Fibroblast of skin of abdomen (primary cell): ENCODE measurements at places on chromosomes 16 and 17.

DNA sequence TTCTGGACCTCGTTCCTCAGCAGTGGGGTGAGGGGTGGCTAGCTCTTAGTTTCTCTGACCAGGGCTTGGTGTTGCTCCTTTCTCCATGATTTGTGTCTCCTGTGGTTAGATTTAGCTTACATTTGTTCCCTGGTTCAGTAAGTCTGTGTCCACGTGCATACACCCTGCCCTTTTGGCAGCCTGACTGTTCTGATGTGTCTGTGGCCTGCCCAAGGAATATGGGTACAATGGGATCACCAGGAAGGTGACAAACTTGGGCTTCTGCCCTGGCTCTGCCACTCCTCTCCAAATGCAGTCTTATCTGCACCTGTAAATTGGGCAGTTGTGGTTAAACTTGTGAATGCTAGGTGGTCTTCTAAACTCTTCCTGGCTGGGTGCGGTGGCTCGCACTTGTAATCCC lies 17.5 kb downstream of the ALKBH5 start:
- no peak for DNase-seq

GRCh38 chr16:62967163-62967562 lies 930.9 kb upstream of the CDH8 start:
- DNase-seq, result no peak

DNA sequence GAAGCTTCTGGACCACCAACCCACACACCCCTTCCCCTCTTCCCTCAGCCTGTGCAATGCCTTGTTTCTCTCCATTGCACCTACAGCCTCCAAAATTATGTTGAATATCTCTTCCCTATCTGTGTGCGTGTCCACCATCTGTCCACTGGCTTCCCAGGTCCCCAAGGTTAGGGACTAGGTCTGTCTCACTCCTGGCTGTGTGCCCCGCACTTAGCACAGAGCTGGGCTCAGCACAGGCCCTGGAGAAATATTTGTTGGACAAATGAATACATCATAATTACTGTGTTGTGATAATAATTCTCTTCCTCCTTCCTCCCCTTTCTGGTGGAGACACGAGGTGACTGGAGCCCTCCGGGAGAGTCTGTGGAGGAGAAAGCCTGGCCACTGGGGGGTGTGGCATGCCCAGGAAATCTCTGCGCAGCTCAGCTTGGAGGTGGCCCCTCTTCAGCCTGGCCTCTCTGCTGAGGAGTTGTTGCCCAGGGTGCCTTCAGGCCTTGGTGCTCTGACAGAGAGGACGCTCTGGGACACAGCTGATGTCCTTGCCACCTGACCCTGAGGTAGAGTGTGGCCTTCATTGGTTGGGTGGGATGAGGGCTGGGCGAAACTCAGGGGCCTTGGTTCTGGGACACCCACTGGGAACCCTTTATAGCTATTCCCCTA lies 3.3 kb upstream of the BRD7 start:
- peak; percentile 36 for DNase-seq

- DNase-seq, result no peak
These were observed 110.8 kb upstream of the DNAH9 start for GRCh38 chr17:11487469-11487868.

DNA sequence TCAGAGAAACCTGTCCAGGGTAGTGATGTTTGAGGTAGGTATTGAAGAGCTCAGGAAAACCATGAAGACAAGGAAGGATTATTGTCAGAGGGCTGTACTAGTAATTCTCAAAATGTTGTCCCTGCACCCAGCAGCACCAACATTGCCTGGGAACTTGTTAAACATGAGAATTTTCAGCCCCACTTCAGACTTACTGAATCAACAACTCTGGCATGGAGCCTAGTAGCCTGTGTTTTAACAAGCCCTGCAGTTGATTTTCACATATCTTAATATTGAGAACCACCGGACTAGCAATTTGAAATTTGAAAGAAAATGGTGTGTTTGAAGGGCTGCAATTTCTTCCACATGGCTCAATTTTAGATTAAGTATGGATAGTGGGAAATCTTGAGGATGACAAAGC lies 2.8 kb upstream of the KIF2B start:
- no peak for DNase-seq

DNA sequence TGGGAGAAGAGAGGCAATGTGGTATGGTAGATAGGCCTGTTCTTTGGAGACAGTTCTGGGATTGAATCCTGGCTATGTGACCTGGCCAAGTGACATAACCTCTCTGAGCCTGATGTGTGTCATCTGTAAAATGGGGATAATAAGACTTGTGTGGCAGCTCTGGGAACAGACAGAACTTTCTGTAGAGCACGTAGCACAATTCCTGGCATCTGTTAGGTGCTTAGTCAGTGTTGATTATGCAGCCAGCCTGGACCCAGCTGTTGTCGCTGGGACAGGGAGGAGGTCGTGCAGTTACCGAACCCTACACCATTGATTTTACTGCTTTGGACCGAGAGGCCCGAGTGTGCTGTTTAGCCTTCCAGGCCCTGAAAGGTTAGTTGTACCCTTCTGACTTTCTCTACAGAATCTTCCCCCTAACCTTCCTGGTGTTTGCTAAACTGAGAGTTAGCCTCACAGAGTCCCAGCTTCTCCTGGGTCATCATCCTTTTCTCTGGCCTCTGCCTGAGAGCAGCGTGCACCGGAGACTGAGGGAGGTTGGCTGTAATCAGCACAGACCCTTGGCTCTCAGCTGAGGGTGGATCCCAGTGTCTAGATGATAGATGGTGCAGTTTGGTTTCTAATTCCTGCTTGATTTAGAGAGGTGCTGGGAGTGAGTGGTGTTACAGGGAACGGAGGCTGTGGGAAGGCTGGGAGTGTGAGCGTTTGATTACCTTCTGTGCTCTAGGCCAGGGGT lies 31.9 kb downstream of the MSI2 start:
- DNase-seq, result no peak

DNA sequence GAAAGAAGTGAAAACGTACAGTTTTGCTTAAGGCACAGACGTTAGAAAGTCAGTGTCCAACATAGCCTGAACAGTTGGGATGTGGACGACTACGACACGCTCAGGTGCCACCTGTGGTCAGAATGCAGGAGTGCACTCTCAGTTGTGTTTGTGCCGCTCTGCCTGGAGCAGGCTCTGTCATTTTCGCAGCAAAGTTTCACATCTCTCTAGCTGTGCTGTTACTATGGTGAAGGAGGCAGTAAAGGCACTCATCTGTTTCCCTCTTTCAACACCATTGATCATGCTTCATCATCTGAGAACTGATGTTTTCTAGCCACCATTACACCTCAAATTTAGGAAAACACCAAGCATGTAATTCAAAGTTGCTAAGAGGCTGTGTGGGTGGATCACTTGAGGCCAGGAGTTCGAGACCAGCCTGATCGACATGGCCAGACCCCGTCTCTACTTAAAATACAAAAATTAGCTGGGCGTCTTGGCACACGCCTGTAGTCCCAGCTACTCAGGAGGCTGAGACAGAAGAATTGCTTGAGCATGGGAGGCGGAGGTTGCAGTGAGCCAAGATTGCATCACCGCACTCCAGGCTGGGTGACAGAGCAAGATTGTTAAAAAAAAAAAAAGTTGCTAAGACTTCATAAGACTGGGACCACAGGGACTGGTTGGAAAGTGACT lies 44.9 kb upstream of the DNAJA2 start:
- DNase-seq, result no peak

GRCh38 chr16:29702269-29702668 lies 23.3 kb downstream of the QPRT start:
- DNase-seq, result peak; percentile 31

DNA sequence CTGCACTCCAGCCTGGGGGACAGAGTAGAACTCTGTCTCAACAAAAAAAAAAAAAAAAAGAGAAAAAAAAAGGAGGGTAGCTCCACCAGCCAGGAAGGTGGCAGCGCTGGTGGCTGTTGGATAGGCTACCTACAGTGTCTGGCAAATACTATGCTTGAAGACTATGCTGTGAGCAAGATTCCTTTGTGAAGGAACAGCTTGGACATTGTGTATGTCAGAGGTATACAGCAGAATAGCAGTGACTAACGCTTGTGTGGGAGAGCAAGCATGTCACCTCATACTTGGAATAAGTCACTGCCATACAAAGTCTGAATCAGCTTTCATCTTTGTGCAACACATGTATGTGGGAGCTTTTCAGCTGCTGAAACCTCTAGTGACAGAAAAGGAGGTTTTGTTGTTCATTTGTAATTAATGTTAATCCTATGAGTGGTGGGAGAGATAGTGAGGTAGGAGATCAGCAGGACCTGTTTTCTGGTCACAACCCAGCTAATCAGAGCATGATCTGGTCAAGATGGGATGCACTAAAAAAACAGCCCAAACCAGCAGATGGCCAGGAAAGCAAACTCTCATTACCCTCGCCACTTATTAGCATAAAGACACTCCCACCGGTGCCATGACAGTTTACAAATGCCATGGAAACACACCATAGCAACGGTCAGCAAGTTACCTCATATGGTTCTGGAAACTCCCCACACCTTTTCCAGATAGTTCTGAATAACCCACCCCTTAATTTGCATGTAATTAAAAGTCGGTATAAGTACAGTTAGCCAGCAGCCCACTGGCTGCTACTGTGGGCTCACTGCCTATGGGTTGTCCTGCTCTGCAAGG lies 6.8 kb upstream of the ITGAD start:
- peak; percentile 8 for DNase-seq

DNA sequence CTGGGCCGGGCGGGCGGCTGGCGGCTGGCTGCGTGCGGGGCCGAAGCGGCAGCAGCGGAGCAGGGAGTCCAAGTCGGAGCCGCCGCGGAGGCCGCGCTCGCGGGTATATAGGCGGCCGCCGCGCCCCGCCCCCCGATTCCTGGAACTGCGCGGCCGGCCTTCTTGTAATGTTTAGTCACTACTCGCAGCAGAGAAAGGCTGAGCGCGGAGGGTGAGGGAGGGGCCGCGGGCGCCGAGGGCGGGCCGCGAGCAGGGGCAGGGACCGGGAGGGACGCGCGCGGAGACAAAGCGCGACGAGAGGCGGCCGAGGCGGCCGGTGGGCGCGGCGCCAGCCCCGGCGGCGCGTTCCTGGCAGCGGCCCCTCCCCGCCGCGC lies at the start of gene SOCS3:
Gene SOCS3, minus strand, starts transcription at position 81 of the 374 bp plus-strand sequence. CDS start 982 bp downstream, outside the sequence.
- DNase-seq, result peak; percentile 98

DNA sequence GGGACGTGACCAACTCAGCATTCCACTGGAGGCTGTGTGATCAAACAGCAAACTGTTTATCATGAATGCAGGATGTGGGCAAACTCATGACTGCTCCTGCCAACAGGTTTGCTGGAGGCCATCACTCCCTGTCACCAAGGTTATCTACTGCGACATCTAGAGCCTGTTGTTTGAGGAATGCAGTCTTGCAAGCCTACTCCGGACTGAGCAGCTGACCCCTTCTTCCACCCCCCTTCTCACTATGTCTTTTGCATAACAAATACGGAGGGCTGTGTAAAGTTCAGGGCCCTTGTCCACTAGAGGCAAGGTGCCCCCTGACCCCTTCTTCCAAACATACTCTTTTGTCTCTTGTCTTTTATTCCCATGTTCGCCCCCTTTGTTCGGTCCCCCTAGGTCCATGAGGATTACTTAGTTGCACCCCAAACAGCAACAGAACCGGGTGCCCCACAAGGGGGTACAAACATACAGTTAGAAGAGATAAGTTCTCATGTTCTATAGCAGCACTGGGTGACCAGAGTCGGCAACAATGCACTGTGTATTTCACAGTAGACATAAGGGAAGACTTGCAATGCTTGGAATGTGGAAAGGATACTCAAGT lies 28.7 kb downstream of the MEAK7 start:
- no peak for DNase-seq

DNA sequence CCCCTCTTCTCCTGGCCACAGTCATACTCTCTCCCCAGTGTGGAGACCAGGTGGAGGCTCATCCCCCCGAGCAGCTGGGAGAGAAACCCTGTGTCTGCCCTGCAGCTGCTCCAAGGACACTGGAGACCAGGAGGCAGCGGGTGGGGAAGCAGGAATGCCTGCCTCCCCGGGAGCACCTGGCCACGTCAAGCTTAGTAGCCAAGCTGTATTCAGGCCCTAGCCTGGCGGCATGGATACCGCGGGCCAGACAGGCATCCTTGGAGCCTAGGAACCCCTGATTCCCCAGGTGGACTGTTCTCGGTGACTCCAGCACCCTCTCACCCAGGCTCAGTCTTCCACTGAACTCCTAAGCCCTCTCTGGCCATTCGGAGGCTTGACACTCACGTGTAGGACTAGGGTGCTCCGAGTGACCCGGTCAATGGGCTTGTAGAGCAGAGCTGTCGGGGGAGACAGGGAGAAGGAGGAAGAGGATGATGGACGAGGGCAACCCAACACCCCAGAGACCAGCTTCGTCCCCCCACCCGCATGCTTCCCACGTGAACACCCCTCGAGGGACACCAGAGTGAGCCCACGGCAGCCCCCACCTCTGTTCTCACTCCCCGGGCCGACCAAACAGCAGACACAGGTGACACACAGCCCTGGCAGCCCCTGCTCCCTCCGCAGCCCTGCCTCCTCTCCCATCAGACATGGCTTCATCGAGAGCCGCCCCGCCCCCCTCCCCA lies 76.5 kb downstream of the TIMM22 start:
- no peak for DNase-seq

DNA sequence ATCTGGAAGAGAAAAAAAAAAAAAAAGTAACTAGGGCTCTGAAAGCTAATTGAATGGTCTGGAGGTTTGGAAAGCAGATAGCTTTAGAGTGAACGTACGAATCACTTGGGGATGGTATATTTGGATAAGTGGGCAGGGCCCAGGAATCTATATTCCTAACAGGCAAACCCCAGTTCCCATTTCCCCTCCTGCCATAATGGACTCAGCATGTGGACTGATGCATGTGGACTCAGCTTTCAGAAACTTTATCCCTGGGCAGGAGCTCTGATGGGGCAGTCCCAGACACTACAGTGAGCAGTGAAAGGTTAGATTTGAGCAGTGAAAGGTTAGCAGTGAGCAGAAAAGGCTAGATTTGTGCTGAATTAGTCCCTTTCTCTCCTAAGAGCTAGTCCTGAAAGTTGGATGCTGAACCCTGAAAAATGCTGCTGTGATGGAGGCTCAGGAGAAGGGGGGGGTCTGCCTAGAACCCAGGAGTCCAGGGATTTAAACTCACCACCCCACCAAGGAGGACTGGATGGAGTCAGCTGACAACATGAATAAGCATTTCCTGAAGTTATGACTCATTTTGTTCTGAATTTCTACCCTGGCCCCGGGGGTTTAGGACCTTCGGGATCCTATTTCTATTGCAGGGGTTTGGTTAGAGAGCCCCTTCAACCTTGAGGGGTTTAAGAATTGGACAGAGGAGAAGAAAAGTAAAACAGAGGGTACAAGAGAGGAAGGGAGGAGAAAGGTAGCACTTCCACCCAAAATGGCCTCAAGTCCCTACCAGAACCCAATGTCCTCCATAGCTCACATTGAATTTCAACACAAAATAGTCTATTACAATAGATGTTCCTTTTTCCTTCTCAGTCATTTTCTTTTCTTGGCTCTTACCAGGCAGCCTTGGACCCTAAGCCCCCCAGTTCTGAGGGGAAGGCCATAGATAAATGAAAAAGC lies 10.3 kb upstream of the FZD2 start:
- peak; percentile 78 for DNase-seq

DNA sequence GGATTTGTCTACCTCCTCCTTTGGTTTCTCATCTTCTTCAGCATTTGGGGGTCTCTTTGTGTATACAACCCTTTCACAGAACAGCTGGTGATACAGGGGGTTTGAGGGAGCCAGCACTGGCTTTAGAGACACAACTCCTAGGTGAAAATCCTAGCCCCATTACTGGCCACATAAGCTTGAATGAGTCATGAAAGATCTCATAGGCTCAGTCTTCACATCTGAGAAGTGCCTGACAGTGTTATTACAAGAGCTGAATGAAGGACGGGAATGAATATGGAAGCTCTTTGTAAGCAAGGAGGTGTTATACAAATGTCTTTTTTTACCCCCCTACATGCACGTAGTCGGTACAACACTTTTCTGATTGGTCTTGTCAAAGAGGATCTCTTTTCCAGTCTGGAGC lies 1.7 kb upstream of the B4GALNT2 start:
- no peak for DNase-seq

GRCh38 chr17:76732734-76733617 lies 4.2 kb downstream of the SRSF2 start:
- DNase-seq, result no peak
